ENCODE measurements at places on chromosomes 3 and 15.

DNA sequence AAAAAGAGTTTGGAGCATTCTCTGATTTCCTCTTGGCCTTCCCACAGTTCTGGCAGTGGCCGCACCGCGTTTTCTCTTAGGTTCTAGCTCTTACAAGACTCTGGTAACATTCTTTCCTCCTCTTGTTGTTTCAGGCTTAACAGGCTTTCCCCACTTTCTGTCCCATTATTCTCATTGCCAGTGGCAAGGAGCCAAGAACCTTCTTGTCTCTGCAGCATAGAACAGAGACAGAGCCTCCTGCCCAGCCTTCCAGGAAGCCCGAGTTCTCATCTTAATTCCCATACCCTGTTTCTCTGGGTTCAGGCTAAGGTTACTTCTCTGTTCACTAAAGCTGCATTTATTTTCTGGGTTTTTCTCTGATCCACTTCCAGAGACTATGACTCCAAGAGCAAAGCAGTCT lies 61.1 kb downstream of the DUT start:
- no peaks in the 10 kb centered on the region for H3K27me3 ChIP-seq
- H3K36me3 ChIP-seq = no peaks in the 10 kb centered on the region
- no peaks in the 10 kb centered on the region for H3K4me1 ChIP-seq
- H3K27ac ChIP-seq = no peak overlapping the region

GRCh38 chr15:27670486-27671209 lies 428.5 kb downstream of the OCA2 start:
- no peak overlapping the region for H3K27ac ChIP-seq
- no peak for DNase-seq
- H3K36me3 ChIP-seq = no peaks in the 10 kb centered on the region
- H3K27me3 ChIP-seq = no peaks in the 10 kb centered on the region

DNA sequence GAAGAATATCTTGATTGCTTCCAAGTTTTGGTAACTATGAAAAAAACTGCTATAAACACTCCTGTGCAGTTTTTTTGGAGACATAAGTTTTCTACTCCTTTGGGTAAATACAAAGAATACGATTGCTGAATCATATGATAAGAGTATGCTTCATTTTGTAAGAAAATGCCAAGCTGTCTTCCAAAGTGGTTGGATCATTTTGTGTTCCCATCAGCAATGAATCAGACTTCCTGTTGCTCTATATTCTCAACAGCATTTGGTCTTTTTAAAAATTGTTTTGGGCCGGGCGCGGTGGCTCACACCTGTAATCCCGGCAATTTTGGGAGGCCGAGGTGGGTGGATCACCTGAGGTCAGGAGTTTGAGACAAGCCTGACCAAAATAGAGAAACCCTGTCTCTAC lies 14.5 kb downstream of the BTD start:
- no peak overlapping the region for H3K4me3 ChIP-seq
- no peaks in the 10 kb centered on the region for H3K36me3 ChIP-seq
- H3K27me3 ChIP-seq = no peaks in the 10 kb centered on the region
- no peaks in the 10 kb centered on the region for H3K4me1 ChIP-seq

- H3K4me3 ChIP-seq = no peak overlapping the region
- no peaks in the 10 kb centered on the region for H3K27me3 ChIP-seq
- DNase-seq = no peak
- no peaks in the 10 kb centered on the region for H3K4me1 ChIP-seq
These were observed 106.0 kb downstream of the MEX3B start for GRCh38 chr15:81939604-81940440.

DNA sequence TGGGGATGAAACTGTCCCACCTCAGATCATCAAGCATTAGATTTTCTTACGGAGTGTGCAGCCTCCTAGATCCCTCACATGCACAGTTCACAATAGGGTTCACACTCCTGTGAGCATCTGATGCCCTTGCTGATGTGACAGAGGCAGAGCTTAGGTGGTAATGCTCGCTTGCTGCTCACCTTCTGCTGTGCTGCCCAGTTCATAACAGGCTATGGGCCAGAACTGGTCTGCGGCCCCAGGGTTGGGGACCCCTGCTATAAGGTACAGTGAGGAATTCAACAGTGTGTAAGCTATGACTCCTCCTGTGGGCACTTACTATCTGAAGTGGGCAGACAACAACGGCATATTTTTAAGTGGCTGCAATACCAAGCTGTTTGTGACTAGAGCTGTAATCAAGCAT lies 187.9 kb upstream of the BHLHE40 start:
- peaks cover 15% of the 10 kb centered on the region for H3K36me3 ChIP-seq
- no peak for DNase-seq
- no peak overlapping the region for H3K27ac ChIP-seq
- no peaks in the 10 kb centered on the region for H3K4me1 ChIP-seq
- no peaks in the 10 kb centered on the region for H3K27me3 ChIP-seq
- H3K4me3 ChIP-seq = no peak overlapping the region

DNA sequence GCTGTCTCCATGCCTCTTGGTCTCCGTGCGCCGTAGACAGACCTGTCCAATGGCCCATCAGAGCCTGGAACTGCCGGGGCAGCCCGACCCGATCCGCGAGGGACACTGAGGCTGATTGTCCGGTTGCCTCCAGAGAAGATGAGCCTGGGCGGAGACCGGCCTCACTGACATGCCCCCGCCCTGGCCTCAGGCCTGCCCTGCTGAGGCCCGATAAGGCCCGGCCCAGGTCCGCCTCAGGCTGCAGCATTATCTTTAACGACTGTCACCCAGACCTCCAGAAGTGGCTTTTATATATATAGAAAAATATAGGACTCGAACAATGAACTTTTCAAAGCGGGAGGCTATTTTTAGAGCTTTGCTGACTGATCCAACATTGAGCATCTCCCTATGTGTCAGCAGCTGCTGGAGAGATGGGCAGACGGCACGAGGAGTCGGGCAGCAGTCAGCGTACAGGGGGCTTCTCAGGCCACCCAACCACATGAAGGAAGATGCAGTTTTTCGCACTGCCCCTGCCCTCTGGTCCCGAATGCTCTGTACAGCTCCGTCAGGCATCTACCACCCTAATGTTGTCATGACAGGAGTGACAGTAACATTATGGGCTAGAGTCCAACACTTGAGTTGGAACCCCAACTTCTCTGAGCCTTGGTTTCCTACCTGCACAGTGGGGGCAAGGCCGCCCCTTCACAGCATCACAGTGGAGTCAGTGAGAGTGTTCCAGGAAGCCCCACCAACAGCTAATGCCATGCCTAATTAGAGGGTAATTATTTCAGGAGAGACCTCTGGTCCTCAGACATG lies 112.0 kb upstream of the RPL32 start:
- no peak overlapping the region for H3K4me3 ChIP-seq
- H3K27ac ChIP-seq = no peak overlapping the region
- no peak for DNase-seq

GRCh38 chr15:70741677-70742293 lies 21.6 kb downstream of the UACA start:
- DNase-seq = no peak
- H3K4me1 ChIP-seq = no peaks in the 10 kb centered on the region
- H3K4me3 ChIP-seq = no peak overlapping the region
- no peak overlapping the region for H3K27ac ChIP-seq
- H3K36me3 ChIP-seq = no peaks in the 10 kb centered on the region

DNA sequence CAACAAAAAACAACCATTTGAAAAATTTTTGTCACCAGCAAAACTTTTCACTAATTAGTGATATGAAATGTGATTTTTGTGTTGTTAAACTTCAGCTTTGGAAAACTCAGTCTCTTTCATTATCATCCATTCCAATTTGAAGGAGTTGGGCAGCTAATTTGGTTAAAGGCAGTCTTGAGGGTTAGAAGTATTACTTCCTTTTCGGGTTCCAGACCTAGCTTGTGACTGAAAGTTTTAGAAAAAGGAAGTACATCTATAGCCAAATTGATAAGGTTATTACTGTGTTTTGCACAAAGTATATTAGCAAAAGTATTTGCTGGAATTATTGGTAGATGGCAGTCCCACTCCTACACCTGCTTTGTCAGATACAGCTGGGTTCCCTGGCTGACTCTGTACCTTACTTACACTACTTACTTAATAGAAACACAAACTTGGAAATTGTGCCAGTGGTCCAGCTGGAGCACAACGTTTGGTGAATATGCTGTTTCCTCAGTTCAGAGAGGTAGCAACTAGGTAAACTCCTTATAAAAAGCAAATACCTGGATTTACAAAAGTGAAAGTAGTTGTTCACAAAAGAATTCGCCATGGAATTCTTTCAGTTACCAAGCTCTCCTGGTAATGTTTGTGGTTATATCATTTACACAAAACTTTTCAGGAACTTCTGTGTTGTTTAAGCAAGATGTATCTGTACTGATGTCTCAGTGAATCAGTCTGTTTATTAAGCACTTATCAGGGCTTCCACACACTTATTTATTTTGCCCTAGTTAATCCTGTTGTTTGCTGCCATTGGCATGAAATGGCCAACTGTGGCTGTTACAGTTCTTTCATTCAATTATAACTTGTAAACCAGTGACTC lies 31.6 kb downstream of the TIPARP start:
- no peak overlapping the region for H3K27ac ChIP-seq
- no peaks in the 10 kb centered on the region for H3K27me3 ChIP-seq
- no peak for DNase-seq
- H3K4me1 ChIP-seq = no peaks in the 10 kb centered on the region
- H3K4me3 ChIP-seq = no peak overlapping the region

DNA sequence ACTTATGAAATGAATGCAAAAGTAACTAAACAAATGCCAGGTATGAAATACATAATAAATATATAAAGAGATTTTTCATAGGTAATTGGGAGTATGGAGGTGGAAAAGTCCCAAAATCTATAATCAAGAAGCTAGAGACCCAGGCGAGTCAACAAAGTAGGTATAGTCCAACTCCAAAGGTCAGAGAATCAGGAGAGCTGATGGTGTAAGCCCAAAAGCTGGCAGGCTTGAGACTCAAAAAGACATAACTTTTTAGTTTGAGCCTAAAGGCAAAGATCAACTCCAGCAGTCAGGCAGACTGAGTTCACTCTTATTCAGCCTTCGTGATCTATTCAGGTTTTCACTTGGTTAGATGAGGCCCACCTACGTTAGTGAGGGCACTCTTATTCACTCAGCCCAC lies 157.4 kb upstream of the TMCO5A start:
- no peaks in the 10 kb centered on the region for H3K36me3 ChIP-seq
- H3K4me1 ChIP-seq = no peaks in the 10 kb centered on the region
- H3K4me3 ChIP-seq = no peak overlapping the region

DNA sequence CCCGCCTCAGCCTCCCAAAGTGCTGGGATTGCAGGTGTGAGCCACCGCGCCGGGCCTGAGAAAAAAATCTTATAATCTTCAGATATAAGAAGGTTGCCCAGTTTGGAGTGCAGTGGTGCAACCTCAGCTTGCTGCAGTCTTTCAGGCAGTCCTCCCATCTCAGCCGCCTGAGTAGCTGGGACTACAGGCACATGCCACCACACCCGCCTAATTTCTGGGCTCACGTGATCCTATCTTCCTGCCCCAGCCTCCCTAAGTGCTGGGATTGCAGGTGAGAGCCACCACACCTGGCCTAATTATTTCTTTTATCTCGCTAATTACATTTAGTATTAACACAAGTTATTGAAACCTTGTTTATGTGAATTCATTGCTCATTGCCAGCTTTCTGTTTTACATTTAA lies 13.5 kb downstream of the PAK2 start:
- no peaks in the 10 kb centered on the region for H3K27me3 ChIP-seq
- H3K36me3 ChIP-seq = peaks cover 14% of the 10 kb centered on the region
